ENCODE measurements at places on chromosomes 6 and 20. TPM values are rescaled to one million over a fixed set of nuclear protein-coding genes. Genes with fewer than 3 reads are reported as not detected.

FAM83C gene
- total RNA-seq, result 0.14 TPM

ECT2L gene
- not detected for total RNA-seq

ALDH5A1 gene
- total RNA-seq, result 8.0 TPM

NRN1 gene
- 0.59 TPM for total RNA-seq

IFNGR1 gene
- 41.9 TPM for total RNA-seq

TNFRSF21 gene
- total RNA-seq, result 13.3 TPM

RAET1L gene
- 0.44 TPM for total RNA-seq

CGA gene
- total RNA-seq, result 0.24 TPM

MAP3K4 gene
- total RNA-seq, result 13.4 TPM

SAMD10 gene
- not detected for total RNA-seq
